ENCODE measurements at places on chromosomes 5 and 9.

- DNase-seq: no peak
Measured at GRCh38 chr9:123389070-123389469, 33.1 kb downstream of the CRB2 start.

GRCh38 chr9:126412905-126413304 lies 86.3 kb downstream of the MVB12B start:
- DNase-seq: no peak

DNA sequence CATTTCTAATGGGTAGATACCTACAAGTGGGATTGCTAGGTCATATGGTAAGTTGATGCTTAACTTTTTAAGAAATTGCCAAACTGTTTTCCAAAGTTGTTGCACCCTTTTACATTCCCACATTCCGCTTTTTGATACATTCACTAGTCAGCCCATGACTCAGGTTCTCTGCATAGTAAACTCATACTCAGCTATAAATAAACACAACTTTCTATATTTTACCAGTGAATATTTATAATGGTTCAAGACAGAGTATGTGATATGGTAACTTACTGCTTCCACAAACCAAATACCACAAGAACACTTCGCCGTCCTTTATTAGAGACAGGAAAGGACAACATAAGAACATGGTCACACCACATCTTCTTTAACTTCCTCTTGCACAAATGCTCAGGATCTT lies 54.0 kb downstream of the PLPP1 start:
- peak; percentile 39 for DNase-seq

DNA sequence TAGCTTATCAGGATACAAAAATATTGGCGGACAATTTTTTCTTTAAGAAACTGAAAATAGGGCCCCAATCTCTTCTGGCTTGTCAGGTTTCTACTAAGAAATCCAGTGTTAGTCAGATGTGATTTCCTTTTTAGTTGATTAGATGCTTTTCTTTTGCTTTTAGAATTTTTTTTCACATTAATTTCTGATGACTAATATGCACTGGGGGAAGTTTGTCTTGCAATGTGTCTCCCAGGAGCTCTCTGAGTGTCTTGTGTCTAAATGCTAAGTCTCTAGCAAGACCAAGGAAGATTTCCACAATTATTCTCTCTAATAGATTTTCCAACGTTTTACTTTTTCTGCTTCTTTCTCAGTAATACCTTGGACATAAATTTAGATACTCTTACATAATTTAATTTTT lies 559.8 kb upstream of the TYRP1 start:
- peak; percentile 64 for DNase-seq

GRCh38 chr5:159765135-159765433 lies 151.2 kb upstream of the ADRA1B start:
- no peak for DNase-seq

GRCh38 chr5:61964201-61964600 lies 341.8 kb upstream of the KIF2A start:
- peak; percentile 26 for DNase-seq

DNA sequence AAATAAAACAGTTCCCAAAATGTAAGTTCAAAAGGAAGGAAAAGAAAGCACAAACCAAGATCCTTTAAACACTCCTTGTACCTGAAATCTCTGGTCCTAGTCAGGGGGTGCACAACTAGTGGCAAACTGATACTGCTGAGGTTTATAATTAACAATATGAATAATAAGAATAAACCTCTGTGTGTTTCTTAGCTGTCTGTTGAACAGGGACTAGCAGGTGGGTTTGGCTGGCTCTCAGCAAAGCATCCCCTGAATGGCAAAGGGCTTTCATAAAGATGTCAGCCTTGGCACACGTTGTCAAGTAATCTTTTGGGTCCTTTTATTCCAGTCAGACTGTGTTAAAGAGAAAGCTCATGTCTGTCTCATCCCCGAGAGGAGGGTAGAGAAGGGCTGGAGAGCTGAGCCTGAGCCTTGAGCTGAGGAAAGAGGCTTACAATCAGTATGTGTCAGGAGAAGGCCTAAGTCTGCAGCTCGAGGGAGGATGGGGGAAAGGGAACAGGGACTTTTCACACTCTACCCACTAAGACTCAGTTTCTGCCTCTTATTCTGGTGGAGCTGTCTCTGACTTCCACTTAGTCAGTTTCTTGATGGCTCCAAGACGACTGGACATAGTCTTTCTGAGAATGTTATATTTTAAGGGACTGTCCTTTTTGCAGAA lies 123.0 kb downstream of the GALNT10 start:
- no peak for DNase-seq

DNA sequence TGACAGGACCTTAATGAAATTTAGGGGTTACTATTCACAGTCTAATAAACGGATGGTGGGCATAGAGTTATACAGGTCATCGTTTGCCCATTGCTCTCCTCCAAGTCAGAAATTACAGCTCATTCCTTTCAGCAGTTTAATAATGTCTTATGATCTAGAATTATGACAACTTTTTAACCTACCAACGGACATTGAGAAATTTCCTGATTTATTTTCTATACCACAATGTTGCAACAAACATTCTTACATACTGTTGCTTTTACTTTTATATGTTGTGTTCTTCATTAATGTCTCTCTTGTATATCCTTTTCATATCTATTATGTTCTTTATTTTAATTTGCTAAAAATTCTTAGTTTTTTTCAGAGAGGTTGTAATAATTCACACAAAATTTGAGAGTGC lies 152.8 kb upstream of the PRLR start:
- no peak for DNase-seq

- DNase-seq: peak; percentile 30
Measured at GRCh38 chr5:120808135-120808534, 344.0 kb downstream of the PRR16 start.

DNA sequence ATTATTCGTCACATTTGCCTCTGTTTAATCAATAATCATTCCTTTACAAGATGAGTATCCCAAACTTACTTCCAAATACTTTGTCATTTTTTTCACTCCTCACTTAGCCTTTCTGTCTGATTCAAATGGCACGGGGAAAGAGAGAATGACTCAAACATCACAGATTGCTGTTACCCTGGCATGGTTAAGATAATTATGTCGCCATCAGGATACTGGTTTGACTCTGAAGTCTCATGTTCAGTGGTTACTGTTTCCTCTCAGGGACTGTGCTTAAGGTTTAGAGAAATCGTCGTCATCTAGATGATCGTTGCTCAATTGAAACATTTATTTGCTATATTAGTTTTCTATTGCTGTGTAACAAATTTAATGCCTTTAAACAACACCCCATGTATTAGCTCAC lies 45.2 kb upstream of the RAD23B start:
- no peak for DNase-seq

DNA sequence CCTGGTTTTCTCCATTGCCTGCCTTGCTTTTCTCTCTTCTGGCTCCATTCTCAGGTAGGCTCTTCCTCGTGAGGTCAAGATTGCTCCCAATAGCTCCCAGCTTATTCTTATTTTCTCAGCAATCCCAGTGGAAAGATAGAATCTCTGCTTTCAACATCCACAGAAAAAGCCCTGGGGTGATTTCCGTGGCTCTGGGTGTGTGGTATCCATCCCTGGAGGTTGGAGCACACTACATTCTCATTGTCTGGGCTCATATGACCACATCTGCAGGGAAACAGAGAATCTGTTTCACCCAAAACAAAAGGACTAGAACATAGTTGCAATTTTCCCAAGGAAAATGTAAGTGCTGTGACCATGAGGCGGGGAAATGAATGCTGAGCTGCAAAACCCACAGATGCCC lies 236.0 kb downstream of the TENT4A start:
- DNase-seq: no peak

- no peak for DNase-seq
Measured at GRCh38 chr5:66617226-66617861, 21.2 kb downstream of the MAST4 start.

DNA sequence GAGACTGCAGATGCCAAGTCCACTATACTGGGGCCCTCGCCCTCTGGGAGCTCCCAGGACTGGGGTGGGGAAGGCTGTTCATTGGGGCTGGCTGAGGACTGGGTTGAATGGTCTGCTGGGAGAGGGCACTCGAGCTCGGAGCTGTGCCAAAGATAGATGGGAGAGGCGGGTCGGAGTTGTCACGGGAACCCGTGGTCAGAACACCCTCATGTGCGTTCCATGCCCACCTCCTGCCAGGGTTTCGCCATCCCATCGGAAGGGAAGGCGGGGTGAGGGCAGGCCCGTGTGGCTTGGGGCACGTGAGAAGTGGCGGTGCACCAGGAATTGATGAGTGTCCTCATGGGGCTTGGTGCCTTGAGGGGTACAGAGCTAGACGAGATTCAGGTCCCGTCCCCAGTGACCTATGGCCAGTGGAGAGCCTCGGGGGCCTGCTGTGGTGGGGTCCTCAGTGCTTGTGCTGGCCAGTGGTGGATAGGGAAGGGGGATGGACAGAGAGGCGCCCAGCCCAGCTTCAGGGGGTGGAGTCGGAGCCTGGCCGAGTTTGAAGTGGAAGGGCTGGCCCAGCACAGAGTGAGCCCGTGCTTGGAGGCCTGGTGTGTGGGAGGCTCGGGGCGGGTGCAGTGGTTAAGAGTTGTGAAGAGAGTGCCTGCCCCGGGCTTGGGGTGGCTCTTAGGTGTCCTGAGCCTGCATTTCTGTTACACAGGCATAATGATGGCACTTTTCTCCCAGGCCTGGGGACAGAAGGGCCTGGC lies 4.3 kb downstream of the CACFD1 start:
- DNase-seq: no peak

GRCh38 chr5:42751044-42751443 lies 5.6 kb upstream of the CCDC152 start:
- no peak for DNase-seq

GRCh38 chr5:170097934-170098333 lies 7.8 kb upstream of the FOXI1 start:
- DNase-seq: no peak

- DNase-seq: peak; percentile 45
Measured at GRCh38 chr9:85740787-85741094, 1.0 kb downstream of the AGTPBP1 start.

GRCh38 chr9:105485131-105485530 lies 37.3 kb downstream of the FSD1L start:
- DNase-seq: no peak

DNA sequence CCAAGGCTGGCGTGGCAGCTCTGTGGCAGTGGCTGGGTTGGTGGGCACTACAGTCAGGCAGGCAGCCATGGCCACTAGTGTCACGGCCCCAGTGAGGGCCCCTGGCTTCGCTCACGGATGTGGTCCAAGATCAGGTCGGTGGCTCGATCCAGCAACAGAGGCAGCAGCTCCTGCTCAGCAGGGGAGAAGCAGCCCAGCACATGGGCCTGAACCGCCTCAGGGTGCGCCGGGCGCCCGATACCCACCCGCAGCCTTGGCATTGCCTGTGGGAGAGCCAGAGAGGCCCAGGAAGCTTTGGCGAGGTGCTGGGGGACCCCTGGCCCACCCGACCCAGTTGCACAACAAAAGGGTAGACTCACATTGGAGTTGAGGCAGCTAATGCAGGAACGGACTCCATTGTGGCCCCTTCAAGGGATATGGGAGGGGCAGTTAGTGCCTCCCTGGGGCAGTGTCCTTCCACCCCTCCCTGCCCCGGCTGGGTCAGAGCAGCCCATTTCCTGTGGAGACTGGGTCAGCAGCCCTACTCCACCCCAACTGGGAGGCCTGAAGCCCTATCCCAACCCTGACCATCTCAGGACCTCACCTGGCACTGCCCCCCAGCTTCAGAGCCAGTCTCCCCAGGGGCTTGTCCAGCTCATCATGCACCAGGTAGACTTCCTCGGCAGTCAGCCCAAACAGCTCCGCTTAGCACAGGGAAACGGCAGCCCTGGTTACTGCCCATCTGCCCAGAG lies 1.3 kb downstream of the PTRH1 start:
- DNase-seq: no peak

GRCh38 chr5:34552686-34553085 lies 103.4 kb upstream of the RAI14 start:
- DNase-seq: no peak

DNA sequence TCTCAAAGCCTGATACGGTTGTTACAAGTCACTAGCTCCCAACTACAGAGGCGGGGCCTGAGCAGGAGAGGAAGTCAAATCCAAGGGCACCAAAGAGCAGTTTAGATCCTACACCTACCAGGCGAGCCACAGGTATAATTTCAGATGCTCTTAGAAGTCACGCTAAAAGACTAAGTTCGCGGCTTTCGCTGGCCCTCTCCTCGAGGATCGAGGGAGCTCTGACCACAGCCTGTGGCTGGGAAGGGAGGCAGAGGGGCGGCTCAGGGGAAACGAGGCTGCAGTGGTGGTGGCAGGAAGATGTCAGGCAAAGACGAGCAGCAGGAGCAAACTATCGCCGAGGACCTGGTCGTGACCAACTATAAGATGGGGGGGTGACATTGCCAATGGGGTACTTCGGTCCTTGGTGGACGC lies 48.6 kb downstream of the SEMA4D start:
- no peak for DNase-seq

- DNase-seq: no peak
Measured at GRCh38 chr5:102690910-102691309, 64.2 kb upstream of the PAM start.

GRCh38 chr9:134637241-134637640 lies 4.4 kb upstream of the COL5A1 start:
- peak; percentile 64 for DNase-seq

- DNase-seq: no peak
Measured at GRCh38 chr5:34632807-34633422, 23.2 kb upstream of the RAI14 start.

- peak; percentile 13 for DNase-seq
Measured at GRCh38 chr5:108141676-108142075, 240.2 kb downstream of the FBXL17 start.

- DNase-seq: peak; percentile 70
Measured at GRCh38 chr5:112784726-112785125, 47.0 kb downstream of the APC start.

GRCh38 chr5:34551911-34552433 lies 104.2 kb upstream of the RAI14 start:
- no peak for DNase-seq

- peak; percentile 85 for DNase-seq
Measured at GRCh38 chr5:98772415-98773213, 849 bp upstream of the RGMB start.

DNA sequence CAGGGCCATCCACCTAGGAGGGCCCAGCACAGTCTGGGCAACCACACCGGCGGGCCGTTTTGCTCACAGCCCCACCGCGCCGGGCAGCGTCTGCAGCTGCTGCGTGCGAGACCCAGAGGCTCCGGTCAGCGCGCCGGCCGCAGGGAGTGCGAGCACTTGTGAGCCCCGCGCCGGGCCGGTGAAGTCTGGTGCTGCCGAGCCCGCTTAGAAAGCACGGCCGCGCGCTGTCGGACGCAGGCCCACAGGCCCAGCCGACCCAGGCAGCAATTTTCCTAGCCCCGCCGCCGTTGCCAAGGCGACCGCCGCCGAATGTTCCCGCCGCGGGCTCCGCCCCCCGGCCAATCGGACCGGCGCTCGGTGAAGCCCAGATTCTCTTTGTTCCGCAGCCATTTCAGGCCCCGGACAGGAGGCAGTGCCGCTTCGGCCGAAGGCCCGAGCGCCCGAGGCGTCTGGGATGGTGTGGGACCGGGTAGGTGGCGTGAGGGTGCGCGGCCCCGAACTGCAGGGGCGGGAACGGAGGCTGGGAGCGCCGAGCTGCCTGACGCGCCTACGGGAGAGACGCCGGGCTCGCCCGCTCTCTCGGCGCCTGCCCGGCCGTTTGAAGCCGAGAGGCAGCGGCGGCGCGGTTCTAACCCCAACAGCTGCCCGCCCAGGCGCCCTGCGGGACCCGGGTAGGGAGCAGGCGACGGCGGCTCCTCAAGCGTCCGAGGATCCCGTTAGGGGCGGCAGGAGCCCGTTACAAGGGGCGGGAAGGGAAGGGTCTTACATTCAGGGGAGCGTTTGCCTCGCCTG lies at the start of gene TNPO1:
Gene TNPO1, plus strand, starts transcription at position 378 of the 792 bp plus-strand sequence. Its CDS starts 77 bp downstream, at position 455.
- peak; percentile 94 for DNase-seq
